CD8-positive, alpha-beta memory T cell (primary cell): ENCODE measurements at places on chromosomes 4 and X. TPM values are rescaled to one million over a fixed set of nuclear protein-coding genes. Genes with fewer than 3 reads are reported as not detected.

VSIG4 gene
- total RNA-seq = 0.68 TPM

PGRMC2 gene
- total RNA-seq = 36.9 TPM

ABCG2 gene
- 0.89 TPM for total RNA-seq

ATOH1 gene
- total RNA-seq = not detected

C1QTNF7 gene
- total RNA-seq = not detected

CCDC110 gene
- not detected for total RNA-seq

GRCh38 chr4:121654738-121655137 lies 42.0 kb downstream of the ANXA5 start:
- H3K27me3 ChIP-seq = no peaks in the 10 kb centered on the region
- no peak overlapping the region for H3K27ac ChIP-seq
- DNase-seq = no peak
- H3K4me3 ChIP-seq = no peak overlapping the region
- no peaks in the 10 kb centered on the region for H3K4me1 ChIP-seq

GRCh38 chr4:186024637-186025407 lies 44.1 kb upstream of the TLR3 start:
- H3K36me3 ChIP-seq = no peaks in the 10 kb centered on the region
- no peak overlapping the region for H3K27ac ChIP-seq
- H3K27me3 ChIP-seq = no peaks in the 10 kb centered on the region
- H3K4me1 ChIP-seq = no peaks in the 10 kb centered on the region
- H3K4me3 ChIP-seq = no peak overlapping the region
- no peak for DNase-seq

DNA sequence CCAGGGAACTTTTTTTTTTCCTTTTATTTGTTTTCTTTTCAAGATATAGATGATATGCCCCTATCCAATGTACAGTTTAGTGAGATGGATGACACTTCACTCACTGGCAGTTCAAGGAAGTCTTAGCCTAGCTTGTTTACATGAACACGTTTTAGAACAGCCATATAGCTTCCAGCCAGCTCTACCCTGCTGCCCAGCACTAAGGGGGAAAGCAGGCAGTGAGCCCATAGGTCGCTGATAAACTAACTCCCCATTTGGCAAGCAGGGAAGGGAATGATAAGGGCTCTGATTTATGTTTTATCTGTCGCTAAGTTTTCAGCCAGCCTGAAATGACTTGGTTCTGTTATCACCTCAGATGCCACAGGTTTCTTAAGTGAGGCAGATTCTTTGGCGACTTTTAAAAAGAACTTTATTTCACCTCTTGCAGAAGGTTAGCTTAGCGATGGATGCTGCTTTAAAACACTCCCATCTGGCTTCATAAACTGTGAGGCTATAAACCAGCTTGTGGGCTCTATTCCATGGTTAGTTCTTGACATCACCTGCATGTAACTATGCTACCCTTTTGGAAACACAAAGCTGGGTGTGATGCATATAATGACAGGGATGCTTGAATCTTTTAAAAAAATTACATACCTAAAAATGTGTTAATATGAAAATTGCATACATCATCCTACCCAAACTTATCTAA lies 348.4 kb downstream of the FBXO8 start:
- H3K27ac ChIP-seq = no peak overlapping the region
- no peaks in the 10 kb centered on the region for H3K36me3 ChIP-seq
- DNase-seq = no peak
- H3K4me3 ChIP-seq = no peak overlapping the region

DNA sequence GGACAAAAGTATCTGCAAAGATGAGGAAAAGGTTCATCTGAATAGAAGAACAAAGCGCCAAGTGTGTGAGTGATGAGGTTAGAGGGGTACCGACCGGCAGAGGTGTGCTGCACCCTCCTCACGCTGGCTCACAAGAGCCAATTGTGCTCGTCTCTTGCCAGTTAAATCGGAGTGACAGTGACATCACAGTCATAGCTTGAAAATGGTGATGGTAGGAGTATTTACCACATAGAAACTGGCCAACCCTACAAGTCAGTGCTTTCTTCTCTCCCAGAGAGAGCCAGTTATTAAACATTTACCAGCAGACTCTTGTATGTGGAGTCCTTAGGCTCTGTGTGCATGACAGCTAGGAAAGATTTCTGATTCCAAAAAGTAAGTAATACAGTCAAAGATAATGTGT lies 32.4 kb downstream of the CLDN22 start:
- H3K36me3 ChIP-seq = no peaks in the 10 kb centered on the region
- no peaks in the 10 kb centered on the region for H3K4me1 ChIP-seq
- no peaks in the 10 kb centered on the region for H3K27me3 ChIP-seq

DNA sequence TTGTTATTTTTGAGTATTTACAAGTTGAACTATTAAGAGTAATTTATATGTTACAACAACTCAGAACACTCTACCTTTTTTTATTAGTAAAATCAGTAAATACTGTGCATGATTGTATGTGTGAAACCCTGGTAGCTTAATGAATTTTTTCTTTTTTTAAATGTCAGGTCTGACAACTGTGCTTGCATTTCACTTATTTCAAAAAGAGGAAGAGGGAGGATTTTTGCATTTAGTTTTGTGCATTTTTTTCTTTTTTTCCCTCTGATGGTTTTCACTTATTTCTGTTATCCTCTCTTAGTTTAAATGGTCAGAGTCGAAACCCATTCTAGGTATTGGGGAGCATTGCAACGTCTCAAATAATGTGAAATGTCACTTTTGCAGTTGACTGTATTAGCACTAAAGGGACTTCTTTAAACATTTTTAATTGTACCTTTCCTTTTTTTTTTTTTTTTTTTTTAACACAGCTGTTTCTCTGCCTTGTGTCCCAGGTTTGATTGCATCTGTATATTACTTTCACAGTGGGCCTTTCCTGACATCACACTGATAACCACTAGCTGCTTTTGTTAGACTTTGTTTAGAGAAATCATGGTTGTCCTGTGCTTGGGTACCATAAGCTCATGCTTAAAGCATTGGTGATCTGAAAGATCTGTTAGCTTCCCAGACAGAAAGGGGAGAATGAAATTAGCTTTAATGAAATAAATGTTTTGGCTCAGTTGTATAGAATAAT lies 28.5 kb downstream of the MOB1B start:
- H3K36me3 ChIP-seq = no peaks in the 10 kb centered on the region
- H3K4me3 ChIP-seq = no peak overlapping the region

GRCh38 chr4:175891231-175891630 lies 79.2 kb upstream of the GPM6A start:
- no peak for DNase-seq
- no peak overlapping the region for H3K27ac ChIP-seq
- no peaks in the 10 kb centered on the region for H3K27me3 ChIP-seq
- H3K4me1 ChIP-seq = no peaks in the 10 kb centered on the region
- H3K4me3 ChIP-seq = no peak overlapping the region

DNA sequence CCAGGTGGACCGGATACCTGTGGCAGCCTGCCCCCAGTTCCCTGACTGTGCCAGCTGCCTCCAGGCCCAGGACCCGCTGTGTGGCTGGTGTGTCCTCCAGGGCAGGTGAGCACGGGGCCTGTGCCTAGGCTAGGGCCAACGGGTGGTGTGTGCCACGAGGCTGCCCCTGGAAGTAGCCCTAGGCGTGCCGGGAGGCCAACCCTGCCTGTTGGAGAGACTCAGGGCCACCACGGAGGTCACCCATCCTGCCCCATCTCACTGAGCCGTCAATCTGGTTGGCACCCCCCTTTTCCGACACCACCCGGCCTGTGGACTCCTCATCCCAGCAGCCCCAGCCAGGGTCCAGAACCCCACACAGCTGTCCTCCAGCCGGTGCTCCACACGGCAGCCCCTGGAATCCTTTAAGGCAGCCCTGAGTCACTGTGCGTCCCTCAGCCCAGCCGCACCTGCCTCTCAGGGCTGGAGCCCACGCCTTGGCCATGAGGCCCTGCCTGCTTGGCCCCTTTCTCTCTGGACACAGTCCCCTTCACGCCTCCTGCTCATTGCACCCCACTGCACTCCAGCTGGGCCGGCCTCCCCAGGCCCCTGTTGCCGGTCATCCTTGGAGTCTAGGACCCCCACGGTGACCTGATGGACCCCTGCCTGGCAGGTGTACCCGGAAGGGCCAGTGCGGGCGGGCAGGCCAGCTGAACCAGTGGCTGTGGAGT lies 5.3 kb downstream of the PLXNB3 start:
- no peak overlapping the region for H3K27ac ChIP-seq
- no peak overlapping the region for H3K4me3 ChIP-seq
- no peaks in the 10 kb centered on the region for H3K4me1 ChIP-seq
- H3K27me3 ChIP-seq = no peaks in the 10 kb centered on the region
- no peaks in the 10 kb centered on the region for H3K36me3 ChIP-seq

GRCh38 chr4:155590796-155591585 lies 75.7 kb upstream of the GUCY1A1 start:
- H3K4me1 ChIP-seq = no peaks in the 10 kb centered on the region
- no peak overlapping the region for H3K27ac ChIP-seq
- H3K36me3 ChIP-seq = no peaks in the 10 kb centered on the region
- H3K27me3 ChIP-seq = no peaks in the 10 kb centered on the region
- no peak for DNase-seq

GRCh38 chr4:130368668-130369067 lies 1272.7 kb downstream of the C4orf33 start:
- H3K27ac ChIP-seq = no peak overlapping the region
- H3K4me1 ChIP-seq = no peaks in the 10 kb centered on the region
- DNase-seq = no peak
- H3K36me3 ChIP-seq = no peaks in the 10 kb centered on the region
- no peaks in the 10 kb centered on the region for H3K27me3 ChIP-seq
- H3K4me3 ChIP-seq = no peak overlapping the region
